ENCODE measurements at places on chromosomes 12 and 14.

- DNase-seq = no peak
Measured at GRCh38 chr12:62785941-62786559, 148.9 kb downstream of the PPM1H start.

- DNase-seq = no peak
Measured at GRCh38 chr12:69141074-69141473, 98.3 kb upstream of the CPSF6 start.

- no peak for DNase-seq
Measured at GRCh38 chr14:60647837-60648248, 1.4 kb downstream of the SIX1 start.

DNA sequence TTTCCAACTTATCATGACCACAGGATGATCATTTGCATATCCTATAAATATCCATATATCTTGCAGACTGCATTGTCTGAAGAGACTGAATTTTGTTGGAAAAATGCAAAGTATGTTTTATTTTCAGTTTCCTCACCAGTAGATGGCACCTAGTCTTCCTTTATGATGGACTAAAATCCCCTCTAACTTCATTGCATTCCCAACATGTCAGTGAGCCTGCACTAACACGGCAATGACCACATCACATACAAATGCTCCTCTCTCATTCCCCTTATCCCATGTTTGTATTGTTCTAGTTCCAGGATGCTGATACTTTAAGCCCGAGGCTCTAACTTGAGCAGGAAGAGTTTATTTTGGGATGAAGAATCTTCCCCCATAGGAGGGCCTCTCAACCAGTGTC, 24.7 kb upstream of the MYBPC1 start:
- no peak for DNase-seq

GRCh38 chr12:50220363-50220995, 53.3 kb upstream of the CERS5 start:
- no peak for DNase-seq

DNA sequence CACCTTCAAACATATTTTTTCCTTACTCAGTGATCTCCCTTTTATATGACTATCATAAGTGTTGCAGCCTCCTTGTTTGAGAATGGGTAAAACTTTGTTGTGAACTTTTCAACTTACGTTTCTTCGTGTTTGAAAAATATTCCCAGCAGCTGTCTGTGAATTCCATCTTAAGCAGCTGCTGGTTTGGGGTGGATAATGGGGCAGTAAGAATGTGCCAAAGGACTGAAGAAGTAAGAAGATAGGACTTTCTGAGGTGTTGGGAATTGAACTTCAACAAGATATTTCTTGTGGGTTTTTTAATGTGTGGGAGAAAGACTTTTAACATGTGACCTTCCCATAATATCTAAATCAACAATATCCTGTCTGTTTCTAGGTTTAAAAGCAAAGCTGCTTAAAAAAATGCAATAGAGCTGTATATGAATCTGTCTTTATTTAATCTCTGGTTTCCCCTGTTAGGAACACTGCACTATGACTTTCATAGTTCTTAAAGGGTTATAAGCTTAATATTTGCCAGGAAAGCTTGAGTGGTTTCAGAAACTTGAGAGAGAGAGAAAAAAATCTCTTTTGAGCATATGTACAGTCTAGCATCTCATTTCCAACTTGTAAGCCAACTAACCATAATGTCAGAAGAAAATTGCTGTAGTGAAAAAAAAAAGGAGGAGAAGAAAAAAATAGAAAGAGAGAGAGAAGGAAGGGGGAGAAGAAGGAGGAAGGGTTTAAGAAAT, 1659.2 kb upstream of the FLRT2 start:
- no peak for DNase-seq

GRCh38 chr14:75069811-75070145, 337 bp downstream of the ZC2HC1C start:
- no peak for DNase-seq

- DNase-seq = no peak
Measured at GRCh38 chr12:108358580-108358965, 19.5 kb upstream of the CMKLR1 start.

- DNase-seq = no peak
Measured at GRCh38 chr12:109763201-109763841, 49.7 kb downstream of the FAM222A start.

- DNase-seq = no peak
Measured at GRCh38 chr12:108079721-108080120, 49.4 kb upstream of the WSCD2 start.

DNA sequence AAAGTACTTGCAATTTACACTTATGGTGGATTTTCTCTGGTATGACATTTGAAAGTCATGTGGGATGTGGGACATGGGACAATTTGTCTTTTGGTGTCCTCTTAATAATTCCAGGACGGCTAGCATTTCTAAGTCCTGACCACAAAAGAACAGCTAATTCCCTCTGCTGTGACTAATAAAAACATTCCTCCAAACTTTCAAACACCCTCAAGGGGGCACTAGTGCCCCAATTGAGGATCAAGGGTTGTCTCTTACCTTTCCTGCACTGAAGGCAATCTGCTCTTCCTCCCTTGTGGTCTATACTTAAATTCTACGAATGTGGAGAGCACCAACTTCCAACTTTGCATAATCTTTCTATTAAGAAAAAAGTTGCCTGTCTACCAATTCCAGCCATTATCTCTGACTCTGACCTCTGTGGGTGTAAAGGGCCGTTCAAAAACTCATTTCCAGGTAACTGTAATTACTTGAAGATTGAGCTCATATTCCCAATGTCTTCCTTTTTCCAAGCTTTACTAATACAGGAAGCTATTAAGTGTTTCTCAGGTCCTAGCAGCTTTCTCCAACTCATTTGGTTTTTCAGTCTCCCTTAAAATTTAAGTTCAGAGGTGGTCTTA, 210.2 kb downstream of the PTPRO start:
- peak; percentile 34 for DNase-seq

- DNase-seq = no peak
Measured at GRCh38 chr12:13734584-13735152, 246.7 kb downstream of the GRIN2B start.

DNA sequence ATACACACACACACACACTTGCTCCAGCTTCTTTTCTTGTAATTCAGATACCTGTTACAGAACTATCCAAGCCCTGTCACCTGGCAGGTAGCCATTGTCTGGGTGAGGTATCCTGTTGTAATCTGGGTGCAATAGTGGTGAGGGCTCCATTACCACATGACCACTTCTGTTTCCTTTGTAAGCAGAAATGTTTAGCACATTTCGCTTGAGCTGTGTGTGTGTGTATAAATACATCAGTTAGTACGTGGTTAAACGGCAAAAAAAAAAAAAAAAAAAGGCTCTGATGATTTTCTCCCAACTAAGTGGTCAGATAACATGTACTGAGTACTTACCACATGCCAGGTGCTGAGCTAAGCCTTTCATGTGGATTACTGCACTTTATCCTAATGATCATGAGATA, 129.3 kb upstream of the SSTR1 start:
- DNase-seq = peak; percentile 34

DNA sequence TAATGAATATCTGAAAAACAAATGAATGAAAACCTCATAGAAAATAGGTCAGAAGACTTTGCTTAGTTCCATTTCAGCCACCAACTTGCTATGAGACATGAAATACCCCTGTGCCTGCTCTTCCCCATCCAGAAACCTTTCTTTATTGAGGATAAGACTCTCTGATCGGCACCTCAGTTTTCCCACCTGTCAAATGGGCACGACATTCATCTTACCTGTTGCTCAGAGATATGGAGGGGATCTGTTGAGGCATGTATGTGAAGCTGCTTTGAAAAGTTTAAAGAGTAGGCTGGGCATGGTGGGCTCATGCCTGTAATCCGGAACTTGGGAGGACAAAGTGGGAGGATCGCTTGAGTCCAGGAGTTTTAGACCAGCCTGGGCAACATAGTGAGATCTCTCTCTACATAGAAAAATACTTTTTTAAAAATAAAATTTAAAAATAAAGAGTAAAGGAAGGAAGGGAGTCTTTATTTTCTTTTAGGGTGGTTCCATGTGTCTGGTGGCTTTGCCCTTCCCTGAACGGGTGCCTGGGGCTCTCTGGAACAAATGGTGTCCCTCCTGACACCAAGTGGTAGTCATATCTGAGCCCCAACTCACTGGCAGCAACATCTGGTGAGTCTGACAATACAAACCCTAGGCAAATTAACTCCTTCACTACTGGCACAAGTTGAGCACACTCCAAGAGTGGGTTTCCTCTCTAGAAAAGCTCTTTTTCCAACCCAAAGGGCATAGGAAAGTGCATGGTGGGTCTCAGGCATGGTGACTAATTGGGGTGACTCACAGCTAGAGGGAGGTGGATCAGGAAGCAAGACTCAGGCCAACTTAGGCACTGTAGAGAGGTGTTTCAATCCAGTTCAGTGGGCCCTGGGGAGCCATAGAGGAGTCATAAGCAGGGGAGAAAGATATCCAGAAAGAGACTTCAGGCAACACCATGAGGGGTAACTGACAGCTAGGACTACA, 42.1 kb downstream of the MAP1LC3B2 start:
- DNase-seq = no peak

DNA sequence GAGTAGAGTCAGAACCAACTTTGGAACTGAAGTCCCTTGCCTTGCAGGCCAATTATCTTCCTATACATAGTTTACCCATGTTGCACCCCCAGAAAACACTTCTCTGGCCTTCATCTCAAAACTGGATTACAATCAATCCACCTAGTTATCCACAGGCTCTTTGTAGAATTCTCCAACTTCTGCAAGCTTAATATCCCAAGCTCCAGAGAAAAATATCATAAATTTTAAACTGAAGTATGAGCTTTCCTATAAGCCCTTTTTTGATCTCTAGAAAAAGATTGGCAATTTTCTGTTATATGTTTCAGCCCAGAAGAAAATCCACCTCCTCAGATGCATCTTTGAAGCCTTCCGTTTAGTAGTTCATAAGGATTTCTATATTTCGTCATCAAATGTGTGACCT, 553.4 kb downstream of the SNAPC1 start:
- DNase-seq = no peak

DNA sequence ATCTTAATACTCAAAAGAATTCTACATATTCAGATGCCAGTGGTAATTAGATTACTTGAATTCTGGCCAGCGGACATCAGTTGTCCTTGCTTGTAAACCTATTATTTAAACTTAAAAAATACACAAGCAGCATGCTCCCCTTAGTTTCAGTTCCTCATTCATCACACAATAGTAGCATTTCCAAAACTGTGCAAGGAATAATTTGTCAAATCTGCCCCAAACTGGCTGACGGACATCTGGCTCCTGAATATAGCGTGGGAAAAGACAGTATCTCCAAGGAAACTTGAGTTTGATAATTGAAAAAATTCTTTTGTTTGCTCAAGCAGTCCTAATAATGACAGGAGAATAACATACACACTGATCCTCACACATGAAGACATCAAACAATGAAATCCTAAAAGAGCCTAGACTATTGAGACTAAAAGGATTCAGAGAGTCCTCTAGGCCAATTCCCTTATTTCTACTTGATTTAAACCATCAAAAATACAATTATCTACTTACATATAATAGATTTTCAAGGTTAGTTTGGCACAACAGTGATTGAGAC, 90.4 kb downstream of the KIF21A start:
- DNase-seq = no peak

DNA sequence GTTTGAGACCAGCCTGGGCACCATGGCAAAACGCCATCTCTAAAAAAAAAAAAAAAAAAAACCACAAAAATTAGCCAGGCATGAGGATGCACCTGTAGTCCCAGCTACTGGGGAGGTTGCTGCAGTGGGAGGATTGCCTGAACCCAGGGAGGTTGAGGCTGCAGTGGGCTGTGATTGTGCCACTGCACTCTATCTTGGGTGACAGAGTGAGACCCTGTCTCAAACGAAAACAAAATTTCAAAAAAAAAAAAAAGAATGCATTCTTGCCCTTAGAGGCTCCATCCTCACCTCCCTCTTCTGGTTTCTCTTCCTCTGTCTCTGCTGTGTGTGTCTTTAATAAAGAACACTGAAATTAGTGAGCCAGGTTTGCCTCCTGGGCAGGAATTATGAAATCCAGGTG, 107.8 kb downstream of the VCPKMT start:
- no peak for DNase-seq

- peak; percentile 93 for DNase-seq
Measured at GRCh38 chr14:91835920-91836843, 31.2 kb downstream of the TC2N start.

DNA sequence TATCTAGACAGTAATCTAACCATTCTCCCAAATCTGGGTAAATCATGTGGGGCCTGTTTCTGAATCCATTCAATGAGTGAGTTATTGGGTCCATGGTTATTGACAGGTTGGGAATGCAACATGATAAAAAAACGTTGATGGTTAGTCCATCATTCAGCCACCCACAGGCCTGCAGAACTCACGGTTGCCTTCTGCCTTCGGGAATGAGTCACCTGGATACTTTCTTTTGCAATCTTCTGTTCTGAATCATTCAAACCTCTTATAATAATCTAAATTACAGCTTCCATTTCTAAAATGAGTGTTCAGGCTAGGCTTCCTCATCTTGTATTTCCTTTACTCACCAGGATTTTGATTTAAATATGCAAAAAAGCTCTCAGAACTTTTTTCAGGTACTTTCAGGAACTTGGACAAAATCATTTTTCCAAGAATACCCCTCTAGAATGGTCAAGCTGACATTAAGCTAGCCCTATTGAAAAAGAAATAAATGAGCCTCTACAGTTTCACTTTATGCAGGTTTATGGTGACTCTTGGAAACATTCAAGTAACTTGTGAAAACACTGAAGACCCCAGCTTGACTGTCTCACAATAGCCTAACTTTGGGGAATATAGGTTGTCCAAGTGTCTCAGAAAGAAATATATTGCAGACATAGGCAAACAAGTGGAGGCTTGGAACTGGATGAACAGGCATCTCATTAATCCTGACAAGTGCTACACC, 94.4 kb downstream of the KCNK10 start:
- no peak for DNase-seq

All from activated CD4-positive, alpha-beta T cell treated with anti-CD3 and anti-CD28 coated beads, Interleukin-2, amount 50 U/mL, for 4 hours (primary cell).